ENCODE measurements at places on chromosomes 2 and 18.

DNA sequence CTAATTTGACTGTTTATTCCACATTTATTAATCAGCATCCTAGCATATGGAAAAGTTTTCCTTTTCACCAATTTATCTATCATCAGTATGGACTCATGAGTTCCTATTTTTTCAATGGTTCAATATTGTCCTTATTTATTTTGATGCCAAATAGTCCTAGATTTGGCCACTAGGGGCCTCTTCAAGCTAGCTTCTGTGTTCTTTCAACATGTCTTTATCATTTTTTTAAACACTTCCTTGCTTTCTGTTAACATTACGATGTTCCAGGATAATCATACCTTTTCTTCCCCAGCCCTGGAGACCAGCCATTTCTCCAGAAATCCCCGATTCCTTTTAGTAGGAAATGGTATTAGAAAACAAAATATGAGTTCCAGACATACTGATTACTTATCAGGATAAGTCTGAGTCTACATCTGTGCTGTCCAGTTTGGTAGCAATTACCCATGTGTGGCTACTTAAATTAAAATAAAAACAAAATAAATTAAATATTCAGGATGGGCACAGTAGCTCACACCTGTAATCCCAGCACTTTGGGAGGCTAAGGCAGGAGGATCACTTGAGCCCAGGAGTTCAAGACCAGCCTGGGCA, 70.6 kb downstream of the RPE start:
- DNase-seq = no peak

- peak; percentile 60 for DNase-seq
These were observed 7.9 kb downstream of the CABLES1 start for GRCh38 chr18:23143016-23143814.

- DNase-seq = no peak
These were observed 24.8 kb downstream of the NCK2 start for GRCh38 chr2:105769504-105769903.

- no peak for DNase-seq
These were observed 222.1 kb downstream of the CELF4 start for GRCh38 chr18:37343542-37343851.

Data from epithelial cell of prostate (primary cell).